Heart right ventricle (tissue), 16 donors: ENCODE measurements at places on chromosomes 6 and 20. TPM values are rescaled to one million over a fixed set of nuclear protein-coding genes. Genes with fewer than 3 reads are reported as not detected.

- no peak for DNase-seq
Observed at GRCh38 chr20:63243604-63244247, 8.0 kb downstream of the BIRC7 start.

- DNase-seq, result no peak
Observed at GRCh38 chr20:62192635-62193034, 9.8 kb downstream of the MTG2 start.

DNA sequence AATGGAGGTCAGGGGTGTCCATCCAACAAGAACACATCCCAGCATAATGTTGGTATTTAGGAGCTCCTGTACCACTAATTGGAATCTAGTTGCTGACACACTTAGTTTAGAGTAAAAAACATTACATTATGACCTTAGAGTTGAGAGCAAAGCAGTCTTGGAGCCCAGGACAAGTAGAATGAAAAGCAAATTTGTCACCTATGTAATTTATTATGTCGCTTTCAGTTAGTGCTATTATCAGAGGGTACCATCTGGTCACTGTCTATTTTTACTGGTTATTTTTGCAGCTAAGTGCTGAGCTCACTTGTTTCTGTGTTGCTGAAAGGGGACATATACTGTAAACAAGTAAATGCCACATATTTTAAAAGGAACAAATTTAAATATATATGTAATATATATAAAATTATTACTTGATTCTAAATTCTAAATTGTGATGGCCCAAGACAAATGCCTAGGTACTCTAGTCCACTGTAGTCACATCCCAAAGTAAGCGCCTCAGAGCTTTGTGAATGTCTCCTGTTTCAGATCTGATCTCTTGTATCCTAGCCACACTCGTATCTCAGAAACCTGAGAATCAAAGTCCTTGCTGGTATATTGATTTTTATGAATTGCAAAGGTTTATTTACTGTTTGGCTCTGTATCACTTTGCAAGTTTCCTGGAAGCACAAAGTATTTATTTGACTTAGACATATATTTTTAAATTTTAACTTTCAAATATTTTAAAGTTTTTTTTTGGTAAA, 148.6 kb upstream of the MAN1A1 start:
- no peak for DNase-seq

DNA sequence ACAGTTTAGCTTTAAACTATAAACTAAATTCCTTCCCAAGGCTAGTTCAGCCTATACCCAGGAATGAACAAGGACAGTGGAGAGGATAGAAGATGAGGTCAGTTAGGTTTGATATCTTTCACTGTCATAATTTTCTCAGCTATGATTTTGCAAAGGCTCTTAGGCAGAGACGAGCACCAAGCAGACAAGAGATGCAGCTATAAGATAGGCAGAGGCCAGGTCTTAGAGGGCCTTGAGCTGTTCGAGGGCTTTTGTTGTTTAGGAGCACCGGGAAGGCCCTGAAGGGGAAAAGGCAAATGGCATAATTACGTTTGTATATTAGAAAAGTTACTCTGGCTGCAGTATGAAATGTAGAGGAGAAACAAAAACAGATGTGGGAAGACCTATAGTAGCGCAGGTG, 59.8 kb downstream of the DOP1A start:
- DNase-seq, result no peak

- no peak for DNase-seq
Observed at GRCh38 chr6:44478158-44478557, 90.7 kb downstream of the CDC5L start.

- no peak for DNase-seq
Observed at GRCh38 chr6:125961117-125961516, 4.5 kb downstream of the HINT3 start.

GRCh38 chr6:112821476-112821875, 474.3 kb downstream of the RFPL4B start:
- DNase-seq, result no peak

DNA sequence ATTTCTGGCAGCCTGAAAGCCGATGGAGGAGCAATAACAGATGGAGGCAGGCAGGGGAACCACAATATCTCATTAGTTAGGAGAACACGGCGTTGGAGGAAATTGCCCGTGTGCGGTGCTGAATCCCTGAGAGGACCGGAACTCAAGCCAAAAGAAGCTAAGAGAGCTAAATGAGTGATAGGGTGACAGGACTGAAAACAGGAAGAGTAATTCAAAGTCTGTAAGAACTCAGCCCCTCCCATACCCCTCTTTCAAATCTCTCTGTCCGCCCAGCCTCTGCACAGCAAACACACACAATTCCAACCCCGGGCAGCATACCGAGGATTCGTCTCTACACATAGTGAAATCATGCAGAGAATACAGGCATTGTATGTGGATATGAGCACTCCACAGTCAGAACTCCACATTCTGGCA, 2.6 kb upstream of the IPCEF1 start:
- no peak for DNase-seq

The WFDC5 gene
- not detected for polyA plus RNA-seq

The CDSN gene
- 0.15 TPM for polyA plus RNA-seq
